Fibroblast of gingiva (primary cell): ENCODE measurements at places on chromosomes 12 and 14.

DNA sequence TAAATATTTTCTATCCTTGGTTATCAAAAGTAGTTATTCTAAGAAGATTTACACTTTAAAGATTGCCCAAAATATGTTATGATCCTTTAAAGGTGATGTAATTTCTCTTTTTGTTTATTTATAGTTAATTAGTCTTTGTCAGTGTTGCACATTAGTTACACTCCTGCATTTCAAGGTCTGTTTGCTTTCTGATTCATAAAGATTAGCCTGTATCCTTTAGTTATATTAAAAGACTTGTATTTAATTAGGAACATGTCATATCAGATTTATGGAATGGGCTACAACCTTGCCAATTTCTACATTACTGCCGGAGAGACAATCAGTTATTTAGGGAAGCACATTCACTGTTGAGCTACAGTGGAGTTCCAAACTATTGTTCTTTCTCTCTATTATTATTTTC is 3.5 kb downstream of the EPYC start:
- no peak for DNase-seq

DNA sequence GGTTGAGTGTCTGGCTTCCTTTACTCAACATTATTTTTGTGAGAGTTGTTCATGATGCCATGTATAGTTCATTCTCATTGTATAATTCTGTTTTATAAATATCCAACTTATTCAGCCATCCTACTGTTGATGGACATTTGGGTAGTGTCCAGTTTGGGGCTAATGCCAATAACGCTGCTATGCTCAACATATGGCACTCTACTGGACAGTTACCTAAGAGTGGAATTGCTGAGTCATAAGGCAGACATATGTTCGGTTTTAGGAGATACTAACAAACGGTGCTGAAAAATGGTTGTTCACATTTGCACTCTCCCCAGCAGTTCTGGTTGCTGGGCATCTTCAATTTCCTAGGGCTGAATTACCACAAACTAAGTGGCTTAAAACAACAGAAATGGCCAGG is 28.7 kb upstream of the P2RX4 start:
- peak; percentile 87 for DNase-seq

- DNase-seq = no peak
These were observed 87.8 kb downstream of the FLRT2 start for GRCh38 chr14:85617791-85618190.

GRCh38 chr12:61713121-61713520 is 547.1 kb upstream of the USP15 start:
- DNase-seq = no peak

GRCh38 chr12:14367040-14367661 is 1.7 kb downstream of the ATF7IP start:
- DNase-seq = peak; percentile 11

DNA sequence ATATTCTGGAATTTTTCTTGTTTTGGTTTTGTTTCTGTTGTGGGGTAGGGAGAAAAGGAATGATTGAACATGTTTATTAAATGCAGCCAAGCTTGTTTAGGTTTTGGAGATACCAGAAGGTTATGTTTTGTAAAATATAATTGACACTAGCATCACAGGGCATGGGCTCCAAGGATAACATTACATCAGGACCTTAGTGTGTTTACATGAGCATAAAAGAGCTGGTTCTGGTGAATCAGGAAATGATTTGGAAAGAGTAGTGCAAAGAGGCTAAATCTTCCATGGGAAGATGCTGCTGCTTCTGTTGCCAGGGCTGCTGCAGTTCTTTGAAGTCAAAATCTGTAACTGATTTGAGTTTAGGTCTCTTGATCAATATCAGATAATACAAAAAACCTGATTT is 118.7 kb downstream of the ETNK1 start:
- peak; percentile 62 for DNase-seq

- DNase-seq = peak; percentile 67
These were observed 2.3 kb upstream of the ACVRL1 start for GRCh38 chr12:51904951-51905470.

DNA sequence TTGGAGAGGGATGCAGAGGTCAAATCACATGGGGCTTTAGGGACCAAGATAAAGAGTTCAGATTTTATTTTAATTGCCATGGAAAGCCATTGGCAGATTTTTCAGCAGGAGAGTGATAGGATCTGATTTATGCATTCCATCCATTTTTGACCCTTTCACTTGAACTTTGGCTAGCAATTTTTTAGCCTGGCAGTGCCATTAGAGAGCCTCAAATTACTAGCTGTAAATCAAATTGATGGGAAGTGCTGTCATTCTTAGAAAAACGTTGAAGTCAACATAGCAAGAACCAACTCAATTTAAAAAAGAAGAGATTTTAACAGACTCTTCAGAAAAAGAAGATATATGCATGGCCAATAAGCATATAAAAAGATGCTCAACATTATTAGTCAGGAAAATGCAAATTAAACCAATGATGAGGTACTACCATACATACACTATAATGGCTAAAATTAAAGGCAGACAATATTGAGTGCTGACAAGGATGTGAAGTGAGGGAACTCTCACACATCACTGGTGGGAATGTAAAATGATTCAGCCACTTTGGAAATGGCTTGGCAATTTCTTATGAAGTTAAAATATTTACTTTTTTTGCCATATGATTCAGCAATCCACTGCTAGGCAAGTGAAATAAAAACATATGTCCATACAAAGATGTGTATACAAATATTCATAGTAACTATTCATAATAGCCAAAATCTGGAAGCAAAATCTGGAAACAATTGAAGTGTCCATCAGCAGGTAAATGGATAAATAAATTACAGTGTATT is 89.7 kb downstream of the PTCSC3 start:
- DNase-seq = peak; percentile 47

- DNase-seq = peak; percentile 46
These were observed 264.1 kb upstream of the PRKD1 start for GRCh38 chr14:30191639-30192279.

DNA sequence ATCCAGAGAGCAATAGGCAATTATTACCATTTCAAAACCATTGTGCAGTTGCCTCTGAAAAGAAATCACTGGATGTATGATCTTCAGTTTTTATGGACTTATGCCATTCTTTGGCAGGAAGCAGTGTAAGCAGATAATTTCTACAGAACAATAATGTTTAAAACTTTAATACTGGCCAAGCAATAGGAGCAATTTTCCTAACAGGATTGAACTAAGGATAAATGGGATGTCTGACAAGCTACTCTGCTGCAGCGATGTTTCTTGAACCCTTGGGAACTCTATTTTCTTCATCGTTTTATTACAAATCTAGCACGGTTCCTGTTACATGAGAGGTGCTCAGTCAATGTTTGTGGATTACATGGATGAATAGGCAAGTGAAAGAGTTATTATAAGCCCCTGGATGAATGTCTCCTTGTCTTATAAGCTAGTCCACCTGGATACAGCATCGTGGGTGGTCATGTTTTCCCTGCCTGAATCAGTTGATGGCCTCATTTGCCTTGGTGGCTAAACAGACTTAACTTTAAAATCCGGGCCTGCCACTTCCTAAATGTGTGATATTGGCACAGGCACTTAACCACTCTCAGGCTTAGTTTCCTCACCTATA is 68.2 kb upstream of the MDM1 start:
- DNase-seq = no peak

- no peak for DNase-seq
These were observed 31.5 kb upstream of the EMP1 start for GRCh38 chr12:13164921-13165616.

GRCh38 chr14:101721951-101722661 is 39.4 kb upstream of the PPP2R5C start:
- DNase-seq = peak; percentile 86

DNA sequence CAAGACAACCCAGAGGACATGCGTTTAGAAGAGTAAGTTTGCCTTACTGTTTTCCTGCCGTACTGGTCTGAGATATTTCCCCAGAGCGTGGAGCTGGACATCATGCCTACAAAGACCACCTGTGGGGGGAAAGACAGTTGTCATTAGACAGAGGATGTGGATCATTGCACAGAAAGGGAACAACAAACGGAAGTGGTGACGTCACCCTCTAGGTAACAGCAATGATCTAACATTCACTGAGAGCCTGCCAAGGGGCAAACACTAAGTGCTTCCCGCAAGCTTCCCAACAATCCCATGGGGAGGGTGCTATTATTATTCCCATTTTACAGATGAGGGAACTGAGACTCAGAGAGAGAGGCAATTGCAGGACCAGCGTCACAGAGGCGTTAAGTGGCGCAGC is 48.5 kb downstream of the SVOP start:
- DNase-seq = no peak
